Activated CD4-positive, alpha-beta T cell treated with anti-CD3 and anti-CD28 coated beads for 24 hours (primary cell): ENCODE measurements at places on chromosomes 2 and 18.

DNA sequence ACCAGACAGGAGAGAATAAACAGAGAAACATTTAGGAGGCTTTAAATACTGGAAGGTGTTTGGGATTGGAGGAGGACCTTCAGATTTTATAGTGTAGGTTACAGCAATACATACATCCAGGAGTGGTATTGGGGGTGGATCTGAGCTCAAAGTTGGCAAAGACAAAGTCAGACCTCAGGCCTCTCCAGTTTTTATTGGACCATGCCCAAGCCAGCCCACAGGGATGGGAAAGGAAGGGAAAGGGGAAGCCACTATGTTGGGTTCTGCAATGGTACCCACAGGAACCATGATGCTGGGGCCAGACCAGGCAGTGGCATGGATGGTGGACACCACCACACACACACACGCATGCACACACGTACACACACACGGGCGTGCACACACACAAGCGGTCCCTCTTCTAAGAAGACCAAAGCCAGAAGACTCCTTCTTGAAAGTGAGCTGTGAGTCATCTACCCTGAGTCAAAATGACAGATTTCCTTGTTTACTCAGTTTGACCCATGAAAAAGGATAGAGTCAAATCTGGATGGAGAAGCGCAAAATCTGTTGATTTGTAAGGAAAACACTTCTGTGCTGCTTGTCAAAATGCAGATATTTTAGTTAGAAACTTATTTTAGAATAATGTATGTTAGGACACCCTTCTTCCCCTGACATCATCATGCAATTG lies 87.9 kb downstream of the TRABD2A start:
- DNase-seq: no peak

- no peak for DNase-seq
These were observed 460.7 kb upstream of the MEIS1 start for GRCh38 chr2:65974067-65974723.

- DNase-seq: no peak
These were observed 21.2 kb downstream of the MRPL33 start for GRCh38 chr2:27792759-27793158.

DNA sequence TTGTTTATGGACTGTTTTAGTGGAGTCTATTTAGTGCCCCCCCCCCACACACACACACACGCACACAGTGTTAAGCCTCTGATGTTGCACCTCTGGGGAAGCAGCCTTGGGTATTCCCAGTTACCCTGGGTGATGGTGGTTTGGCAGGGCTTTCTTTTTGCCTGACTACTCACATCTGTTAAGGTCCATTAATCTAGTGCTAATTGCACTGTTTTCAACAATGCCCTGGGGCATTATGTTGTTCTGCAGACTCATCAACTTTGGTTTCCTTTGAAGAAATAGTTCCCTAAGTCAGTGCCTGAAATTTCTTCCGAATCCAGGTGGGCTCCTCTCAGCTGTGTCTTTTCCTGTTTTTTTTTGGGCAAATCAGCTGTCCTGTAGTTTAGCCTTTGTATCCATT lies 34.7 kb downstream of the SPOPL start:
- no peak for DNase-seq

- DNase-seq: no peak
These were observed 39.0 kb downstream of the TGFA start for GRCh38 chr2:70514612-70515055.

DNA sequence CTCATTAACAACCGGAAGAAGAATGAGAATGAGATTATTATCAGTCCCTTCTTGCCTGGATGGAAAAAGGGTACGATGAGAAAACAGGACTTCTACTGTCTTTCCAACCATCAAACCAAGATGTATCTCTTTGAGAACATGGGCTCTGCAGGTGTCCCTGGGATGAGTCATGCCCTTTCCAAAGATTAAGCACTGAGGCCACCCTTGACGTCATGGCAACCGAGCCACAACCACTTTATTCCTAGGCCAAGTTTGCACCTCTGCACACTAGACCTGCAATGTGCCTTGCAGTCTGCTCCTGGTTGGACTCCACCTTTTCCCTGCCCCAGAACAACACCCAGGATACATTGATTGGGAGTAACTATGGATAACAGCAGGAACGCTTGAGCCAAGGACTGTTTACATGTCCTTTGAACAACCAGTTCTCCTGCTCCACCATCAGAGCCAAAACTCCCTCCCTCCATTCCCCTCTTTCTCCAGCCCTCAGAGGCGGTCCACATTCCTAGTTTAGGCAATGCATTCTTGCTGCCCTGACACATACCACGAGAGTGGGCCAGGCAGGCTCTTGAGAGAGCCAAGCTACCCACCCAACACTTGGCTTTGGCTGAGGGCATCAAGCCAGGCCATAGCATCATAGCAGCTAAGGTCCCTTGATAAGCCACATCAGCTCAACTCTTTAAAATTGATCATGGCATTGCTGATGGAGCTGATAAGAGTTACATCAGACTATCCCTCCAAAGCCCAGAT lies 310.7 kb downstream of the TNS1 start:
- DNase-seq: no peak

GRCh38 chr2:47003641-47004427 lies 88.2 kb upstream of the MCFD2 start:
- DNase-seq: no peak

DNA sequence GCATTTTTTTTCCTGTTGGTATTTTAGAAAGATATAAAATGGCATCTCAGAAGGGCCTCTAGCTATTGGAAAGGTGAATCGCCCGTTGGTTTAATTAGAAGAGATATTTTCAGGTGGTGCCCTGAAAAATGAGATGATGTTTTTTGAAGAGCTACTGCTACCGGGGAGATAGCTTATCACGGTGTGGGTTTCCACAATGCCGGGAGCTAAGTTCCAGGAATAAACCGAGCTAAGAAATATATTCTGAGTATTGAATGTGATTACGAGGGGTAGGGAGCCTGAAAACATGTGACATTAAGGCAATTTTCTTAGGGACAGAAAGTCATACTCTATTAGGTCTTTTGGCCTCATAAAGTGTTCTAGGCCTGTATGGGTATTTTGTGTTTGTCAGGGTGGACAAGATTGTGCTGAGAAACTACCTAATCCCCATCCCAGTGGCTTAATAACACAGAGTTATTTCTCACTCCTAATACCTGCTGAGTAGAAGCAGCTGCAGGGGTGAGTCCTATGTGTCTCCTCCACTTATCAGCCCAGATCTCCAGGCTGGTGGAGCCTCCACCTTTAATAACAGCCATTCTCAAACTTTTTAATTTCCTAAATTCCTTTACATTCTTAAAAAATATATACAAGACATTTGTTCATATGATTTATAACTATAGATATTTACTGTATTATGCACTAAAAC lies 150.2 kb downstream of the LRRTM1 start:
- DNase-seq: no peak

DNA sequence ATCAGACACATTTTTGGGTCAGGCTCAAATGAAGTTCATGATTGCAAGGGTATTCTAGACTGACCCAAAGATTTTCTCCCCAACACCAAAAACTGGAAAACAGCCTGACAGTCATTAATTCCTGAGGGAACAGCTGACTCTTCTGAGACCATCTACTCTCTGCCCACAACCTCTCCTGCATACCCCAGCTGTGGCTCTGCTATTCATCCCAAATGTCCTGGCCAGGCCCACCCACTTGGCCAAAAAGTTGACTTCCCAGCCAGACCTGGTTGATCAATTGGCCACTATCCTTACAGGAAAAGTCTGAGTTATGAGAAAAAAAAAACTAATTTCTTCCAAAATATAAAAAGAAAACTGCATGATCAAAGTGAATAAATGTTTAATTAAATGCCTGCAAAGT lies 103.8 kb upstream of the ST3GAL5 start:
- no peak for DNase-seq

GRCh38 chr2:10053351-10053750 lies 10.0 kb downstream of the KLF11 start:
- DNase-seq: no peak

DNA sequence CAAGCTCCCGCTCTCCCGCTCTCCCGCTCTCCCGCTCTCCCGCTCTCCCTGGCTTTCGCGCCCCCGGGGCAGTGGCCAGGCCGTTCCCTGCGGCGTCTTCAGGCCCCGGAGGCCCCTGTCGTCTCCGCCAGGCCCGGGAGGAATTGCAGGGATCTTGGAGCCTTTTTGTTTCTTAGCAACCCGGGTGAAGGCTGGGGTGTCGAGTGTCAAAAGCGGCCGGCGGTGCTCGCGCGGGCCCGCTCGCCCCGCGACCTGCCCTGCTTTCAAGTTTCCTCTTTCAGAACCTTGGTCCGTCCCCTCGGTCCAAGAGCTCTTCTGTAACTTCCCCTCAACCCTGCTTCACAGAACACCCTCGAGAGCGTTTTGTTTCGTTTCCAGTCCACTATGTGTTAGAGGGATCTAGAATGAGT lies 1.4 kb downstream of the RNF138 start:
- DNase-seq: no peak

- no peak for DNase-seq
These were observed 124.9 kb downstream of the RDH14 start for GRCh38 chr2:18435426-18436037.

GRCh38 chr2:7812231-7812995 lies 869.4 kb upstream of the ID2 start:
- DNase-seq: no peak

DNA sequence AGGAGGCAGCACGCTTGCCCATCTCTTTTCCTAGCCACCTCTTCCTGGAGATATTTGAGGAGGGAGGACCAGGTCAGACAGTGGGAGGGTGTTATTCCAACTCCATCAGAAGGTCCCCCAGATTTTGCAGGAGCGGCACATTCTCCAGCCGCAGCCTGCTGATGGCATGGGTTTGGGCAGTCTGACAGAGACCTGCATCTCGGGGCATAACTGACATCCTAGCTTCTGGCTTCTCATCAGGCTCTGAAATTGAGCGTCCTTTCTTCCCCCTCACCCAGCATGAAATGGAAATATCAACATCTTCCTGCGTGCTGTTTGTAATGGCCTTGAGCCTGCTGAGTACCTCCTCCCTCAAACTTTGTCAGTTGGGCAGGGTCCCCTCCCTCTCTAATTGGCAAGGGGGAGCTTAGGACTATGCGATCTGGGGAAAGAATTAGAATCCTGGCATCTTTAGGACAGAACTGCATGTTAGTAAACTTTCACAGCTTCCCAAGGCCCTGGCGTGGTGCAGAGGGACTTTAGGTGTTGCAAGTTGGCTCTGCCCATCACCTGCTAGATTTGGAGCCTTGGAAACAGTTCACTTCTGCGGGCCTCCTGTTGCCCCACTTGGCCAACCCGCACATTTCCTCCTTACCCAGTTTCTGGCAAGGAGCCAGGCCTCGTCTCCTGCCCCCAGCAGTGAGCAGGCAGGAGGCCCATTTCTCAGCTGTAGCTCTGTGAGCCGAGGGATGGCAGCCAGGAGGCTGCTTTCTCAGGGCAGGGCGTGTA lies 2.2 kb downstream of the ITM2C start:
- no peak for DNase-seq

DNA sequence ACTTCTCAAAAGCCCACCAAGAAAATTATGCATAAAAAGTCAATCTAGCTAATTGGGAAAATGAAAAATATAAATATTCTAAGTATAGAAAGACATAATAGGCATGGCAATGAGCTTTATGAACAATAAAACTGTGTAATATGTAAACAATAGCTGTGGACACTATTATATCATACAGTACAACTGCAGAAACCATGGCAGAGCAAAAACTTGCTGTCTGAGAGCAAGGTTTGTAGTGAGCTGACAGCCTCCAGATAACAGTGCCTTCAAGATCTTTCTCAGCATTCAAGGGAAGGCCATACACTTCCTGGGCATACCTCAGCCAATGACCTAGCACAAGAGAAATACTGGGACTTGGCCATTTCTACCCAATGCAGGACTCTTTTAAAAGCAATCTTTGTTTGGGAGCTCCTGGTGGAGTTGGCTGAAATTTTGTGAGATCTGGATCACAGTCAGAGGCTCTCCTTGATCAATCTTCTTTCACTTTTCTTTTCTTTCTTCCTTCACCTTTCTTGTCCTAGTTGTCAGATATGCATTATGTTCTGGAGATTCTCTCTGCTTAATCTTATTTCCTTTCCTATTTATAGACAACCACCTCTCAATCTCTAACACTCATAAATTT lies 427.2 kb upstream of the UBE2E3 start:
- no peak for DNase-seq

- DNase-seq: no peak
These were observed 64.0 kb upstream of the STK39 start for GRCh38 chr2:168311261-168311910.

- DNase-seq: no peak
These were observed 454.5 kb downstream of the XIRP2 start for GRCh38 chr2:167342769-167343168.
